Activated CD4-positive, alpha-beta T cell treated with anti-CD3 and anti-CD28 coated beads for 24 hours (primary cell): ENCODE measurements at places on chromosomes 11 and 22.
A peak's percentile ranks its signal among the peaks of the same experiment; 100 is the strongest.

- DNase-seq: no peak
Measured at GRCh38 chr11:62832336-62833234, at the start of gene TEX54. TSS of gene TEX54 (minus strand) at chr11:62832841.

DNA sequence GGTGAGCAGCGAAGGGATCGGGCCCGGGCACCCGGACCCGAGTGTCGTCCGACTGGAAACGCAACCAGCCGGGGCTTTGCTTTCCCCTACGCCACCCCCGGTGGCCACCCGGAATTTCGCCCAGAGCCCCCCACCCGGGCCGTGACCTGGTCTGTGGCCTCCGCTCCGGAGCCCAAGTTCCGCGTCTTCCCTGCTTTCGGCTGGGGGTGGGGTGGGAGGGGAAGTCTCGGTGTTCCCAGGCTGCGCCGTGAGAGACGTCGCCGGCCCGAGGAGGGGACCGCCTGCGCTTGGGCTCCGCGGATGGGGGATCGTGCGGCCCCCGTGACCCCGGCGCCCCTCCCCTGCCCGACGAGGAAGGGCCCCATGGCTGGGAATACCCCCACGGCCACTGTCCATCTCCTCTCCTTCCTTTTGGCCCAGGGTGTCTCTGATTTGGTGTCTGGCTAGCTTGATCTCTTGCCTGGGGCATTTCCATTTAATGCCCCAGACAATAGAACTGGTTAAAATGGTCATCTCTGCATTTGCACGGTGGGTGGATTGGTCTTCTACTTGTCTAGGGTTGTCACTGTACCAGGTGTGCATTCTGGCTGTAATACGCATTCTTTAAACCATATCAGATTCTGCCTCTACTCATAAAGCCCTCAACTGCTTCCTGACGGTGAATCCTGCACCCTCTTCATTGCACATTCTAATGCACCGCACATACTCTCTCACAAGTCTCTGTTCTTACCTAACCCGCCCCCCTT, 789 bp downstream of the SIK2 start:
- no peak for DNase-seq

- DNase-seq: no peak
Measured at GRCh38 chr11:43197379-43197778, 114.4 kb upstream of the API5 start.

DNA sequence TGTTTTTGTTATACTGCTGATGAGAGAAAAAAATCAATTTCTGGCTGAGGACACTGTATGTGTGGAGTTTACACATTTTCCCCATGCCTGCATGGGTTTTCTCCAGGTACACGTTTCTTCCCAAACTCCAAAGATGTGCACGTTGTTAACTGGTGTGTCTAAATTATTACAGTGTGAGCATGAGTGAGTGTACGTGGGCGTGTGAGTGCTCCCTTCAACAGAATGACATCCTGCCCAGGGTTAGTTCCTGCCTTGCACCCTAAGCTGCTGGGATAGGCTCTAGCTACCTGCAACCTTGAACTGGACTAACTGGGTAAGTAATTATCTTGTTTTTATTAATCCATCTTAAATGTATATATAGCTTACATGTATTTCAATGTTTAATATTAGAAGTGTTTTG, 5.5 kb downstream of the NPAT start:
- DNase-seq: no peak

DNA sequence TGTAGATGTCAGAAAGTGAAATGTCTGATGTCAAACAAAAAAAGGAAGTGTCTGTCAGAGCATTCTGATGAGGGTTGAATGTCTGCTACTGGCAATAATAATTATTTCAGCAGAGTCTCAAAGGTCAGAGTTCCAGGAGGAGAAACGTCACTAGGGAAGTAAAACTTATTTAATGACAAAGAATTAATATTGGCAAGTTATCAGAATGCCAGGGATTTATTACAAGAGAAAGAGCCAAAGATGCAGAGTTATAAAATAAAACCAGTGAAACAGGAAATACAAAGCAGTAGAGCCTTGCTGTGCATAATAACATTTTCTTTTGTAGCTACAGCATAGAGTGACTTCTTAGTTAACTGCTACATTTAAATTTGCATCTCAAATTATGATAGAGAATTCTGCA, 504.0 kb upstream of the LRRC4C start:
- DNase-seq: no peak

DNA sequence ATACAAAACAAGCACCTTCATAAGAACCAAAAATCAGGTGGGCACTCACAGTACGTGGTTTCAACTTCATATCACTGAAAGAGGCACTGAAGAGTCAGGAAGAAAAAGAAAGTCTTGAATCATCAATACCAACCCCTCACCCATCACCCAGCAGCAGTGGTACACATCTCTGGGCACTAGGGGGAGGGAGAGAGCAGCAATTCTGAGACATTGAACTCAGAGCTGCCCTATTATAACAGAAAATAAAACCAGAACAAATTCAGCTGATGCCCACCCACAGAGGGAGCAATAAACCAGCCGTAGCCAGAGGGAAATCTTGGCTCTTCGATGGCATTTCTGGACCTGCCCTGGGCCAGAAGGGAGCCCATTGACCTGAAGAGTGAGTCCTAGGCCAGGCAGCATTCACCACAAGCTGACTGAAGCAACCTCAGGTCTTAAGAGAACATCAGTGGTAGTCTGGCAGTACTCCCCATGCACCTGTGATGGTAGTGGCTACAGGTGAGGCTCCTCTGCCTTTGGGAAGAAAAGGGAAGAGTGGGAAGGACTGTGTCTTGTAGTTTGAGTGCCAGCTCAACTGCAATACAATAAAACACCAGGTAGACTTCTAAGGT, 42.2 kb upstream of the FAM181B start:
- no peak for DNase-seq

DNA sequence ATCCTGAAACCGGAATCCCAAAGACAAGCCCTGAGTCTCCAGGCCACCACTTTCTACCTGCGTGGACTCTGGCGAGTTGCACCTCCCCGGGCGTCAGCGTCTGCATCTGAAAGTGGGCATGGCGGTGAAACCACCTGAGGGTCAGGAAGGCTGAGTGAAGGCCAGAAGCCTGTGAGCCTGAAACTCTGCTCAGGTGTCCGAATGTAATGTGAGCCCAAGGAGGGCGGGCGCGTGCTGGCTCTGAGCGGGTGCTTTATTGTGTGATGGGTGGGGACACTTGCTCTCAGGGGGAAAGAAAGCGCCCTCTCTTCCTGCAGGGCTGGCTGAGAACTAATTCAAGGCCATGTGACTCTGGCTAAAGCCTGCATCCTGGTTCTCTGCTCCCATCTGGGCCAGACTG, 135.6 kb downstream of the ST3GAL4 start:
- DNase-seq: no peak

DNA sequence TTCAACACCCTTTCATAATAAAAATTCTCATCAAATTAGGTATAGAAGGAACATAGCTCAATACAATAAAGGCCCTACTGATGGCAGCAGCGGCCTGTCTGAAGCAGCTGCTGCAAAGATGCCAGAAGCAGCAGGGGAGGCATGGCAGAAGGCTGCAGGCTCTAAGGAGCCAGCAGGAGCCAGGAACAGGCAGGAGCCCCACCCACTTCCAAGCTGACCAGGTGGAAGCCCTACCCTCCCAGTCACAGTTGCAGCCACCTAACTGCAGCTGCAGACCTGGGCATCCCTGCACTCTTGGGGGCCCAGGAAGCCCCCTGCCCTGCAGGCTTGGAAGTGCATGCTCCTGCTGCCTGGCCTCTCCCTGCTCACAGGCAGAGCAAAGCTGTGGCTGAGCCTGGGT, 18.2 kb upstream of the OR6A2 start:
- no peak for DNase-seq

GRCh38 chr11:35182317-35182939, 43.5 kb downstream of the CD44 start:
- no peak for DNase-seq

- DNase-seq: no peak
Measured at GRCh38 chr11:128505449-128506065, 81.8 kb downstream of the ETS1 start.

GRCh38 chr11:68214173-68215086, 1.3 kb upstream of the KMT5B start:
- no peak for DNase-seq

DNA sequence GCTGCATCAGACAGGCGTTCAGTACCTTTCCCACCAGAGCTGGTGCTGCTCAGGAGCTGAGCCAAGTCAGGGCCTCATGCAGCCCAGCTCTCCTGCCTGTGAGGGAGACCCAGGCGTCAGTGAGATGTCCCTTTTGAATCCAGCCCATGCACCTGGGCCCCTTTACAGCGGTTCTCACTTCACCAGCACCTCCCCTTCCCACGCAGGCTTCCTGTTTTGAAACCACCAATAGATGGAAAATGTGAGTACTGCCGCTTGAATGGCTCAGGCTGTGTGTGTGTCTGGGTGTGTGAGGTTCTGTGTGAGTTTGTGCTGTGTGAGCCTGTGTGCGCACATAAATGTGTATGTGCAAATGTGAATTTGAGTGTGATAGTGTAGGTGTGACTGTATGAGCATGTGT, 88.4 kb downstream of the UBASH3B start:
- peak; percentile 61 for DNase-seq

DNA sequence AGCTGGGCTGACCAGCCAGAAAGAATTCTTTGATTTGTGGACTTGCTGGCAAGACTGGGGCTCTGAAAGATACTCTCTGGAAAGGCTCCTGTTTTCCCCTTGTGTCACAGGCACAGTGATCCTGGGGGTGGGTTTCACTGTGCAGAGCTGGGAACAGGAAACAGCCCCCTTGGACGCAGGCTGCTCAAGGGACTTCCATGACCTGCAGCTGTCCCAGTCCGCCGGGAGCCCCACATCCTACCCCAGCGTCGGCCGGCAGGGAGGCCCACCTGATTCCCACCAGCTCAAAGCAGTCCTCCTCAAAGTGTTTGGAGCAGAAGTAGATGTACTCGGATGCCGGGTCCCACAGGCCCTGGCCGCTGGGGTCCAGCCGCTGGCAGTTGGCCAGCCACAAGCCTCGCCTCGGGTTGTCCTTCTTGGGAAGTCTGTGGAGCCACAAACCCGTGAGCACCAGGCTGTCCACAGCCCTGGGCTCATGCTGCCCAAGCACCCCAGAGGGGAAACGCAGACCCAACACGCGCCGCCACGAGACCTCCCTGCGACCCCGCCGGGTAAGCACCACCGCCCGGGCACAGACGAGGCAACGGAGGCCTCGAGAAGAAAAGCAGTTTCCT, 824 bp downstream of the THAP7 start:
- DNase-seq: no peak

DNA sequence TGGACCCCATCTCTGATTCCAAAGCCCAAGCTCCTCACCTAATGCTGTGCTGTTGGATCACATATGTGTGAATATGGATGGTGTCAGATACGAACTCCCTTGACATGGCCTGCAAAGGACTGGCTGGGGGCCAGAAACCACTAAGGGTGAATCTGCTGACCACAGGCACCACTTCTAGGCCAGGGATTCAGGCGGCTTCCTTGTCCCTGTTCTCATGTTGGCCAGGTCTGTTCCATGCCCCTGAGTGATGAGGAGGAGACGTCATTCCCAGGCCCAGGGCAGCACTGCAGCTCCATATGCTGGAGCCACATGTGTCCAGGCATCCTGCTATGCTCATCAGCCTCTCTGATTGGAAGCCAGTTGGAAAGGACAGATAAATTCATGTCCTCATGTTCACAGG, 130.0 kb upstream of the BDNF start:
- no peak for DNase-seq

DNA sequence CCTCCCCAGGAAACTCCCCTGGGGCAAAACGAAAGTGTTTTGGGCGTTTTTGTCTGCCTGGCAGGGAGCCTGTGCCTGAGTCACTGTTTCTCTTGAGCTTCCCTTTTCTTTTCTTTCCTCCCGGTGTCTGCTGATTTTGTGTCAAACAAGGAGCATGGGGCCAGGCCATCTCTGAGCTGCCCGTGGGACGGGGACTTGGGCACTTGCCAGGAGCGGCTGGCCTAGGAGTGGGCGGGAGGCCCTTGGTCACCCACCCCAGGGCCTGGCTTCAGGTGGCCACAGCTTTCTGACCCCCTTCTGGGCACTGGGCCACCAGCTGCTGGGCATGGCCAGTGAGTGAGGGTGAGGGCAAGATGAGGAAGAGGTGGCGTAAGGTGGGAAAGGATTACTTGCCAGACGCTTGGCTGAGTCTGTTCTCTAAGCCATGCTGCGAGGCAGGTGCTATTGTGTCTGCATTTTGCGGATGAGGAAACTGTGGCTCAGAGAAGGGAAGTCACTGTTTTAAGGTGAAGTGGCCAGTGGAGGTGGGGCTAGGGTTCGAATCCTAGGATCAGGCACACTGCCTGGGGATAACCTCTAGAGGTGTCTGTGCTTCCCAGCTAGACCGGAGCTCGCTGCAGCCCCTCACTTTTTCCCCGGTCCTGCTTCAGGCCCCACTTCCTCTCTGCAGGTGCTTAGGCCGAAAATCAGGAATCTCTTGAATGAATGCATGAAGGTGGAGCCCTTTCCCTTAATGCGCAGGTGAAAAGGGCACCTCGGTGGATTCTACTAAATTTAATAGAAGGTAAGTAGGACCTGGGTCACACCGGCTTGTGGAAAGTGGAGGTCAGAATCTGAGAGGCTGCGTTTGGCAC, 7.8 kb upstream of the NFAM1 start:
- DNase-seq: no peak

GRCh38 chr11:107612445-107612844, 21.5 kb downstream of the ELMOD1 start:
- no peak for DNase-seq

DNA sequence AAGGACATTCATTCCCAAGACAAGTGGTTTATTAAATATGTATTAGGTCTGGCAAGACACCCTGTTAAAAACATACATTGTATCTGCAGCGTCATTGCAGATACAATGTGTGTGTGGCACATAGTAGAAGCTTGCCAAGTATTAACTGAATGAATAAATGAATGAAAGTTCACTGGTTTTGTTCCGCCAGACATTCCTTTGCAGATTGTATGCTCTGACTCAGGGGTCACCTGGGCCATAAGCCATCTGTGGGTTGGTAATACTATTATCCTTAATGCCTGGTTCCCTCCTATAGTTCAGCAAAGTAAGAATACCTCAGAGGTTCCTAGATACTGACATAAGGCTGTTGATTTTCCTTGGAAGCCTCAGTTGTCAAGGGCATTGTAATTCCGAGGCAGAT, 377.3 kb upstream of the CCDC90B start:
- no peak for DNase-seq

DNA sequence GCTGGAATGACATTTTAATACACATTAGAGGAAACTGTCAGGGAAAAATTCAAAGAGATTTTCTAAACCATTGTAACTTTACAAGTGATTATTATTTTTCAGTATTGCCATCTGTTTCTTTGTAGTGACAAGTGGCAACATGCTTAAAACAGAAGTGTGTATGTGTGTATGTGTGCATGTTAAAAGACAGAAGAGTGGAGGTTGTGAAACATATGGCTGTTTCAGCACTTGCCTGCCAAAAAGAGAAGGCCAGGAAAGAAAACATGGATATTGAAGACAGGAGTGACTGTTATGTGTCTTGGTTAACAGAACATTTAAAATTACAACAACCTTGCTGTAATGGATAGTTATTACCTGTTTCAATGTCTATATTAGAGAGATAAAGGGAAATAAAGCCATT, 24.3 kb upstream of the VWA5A start:
- DNase-seq: no peak

GRCh38 chr11:69947059-69947792, 128.0 kb upstream of the FGF3 start:
- no peak for DNase-seq

- no peak for DNase-seq
Measured at GRCh38 chr22:38824585-38824984, 19.2 kb downstream of the NPTXR start.
